ENCODE measurements at places on chromosomes 6 and 20.

DNA sequence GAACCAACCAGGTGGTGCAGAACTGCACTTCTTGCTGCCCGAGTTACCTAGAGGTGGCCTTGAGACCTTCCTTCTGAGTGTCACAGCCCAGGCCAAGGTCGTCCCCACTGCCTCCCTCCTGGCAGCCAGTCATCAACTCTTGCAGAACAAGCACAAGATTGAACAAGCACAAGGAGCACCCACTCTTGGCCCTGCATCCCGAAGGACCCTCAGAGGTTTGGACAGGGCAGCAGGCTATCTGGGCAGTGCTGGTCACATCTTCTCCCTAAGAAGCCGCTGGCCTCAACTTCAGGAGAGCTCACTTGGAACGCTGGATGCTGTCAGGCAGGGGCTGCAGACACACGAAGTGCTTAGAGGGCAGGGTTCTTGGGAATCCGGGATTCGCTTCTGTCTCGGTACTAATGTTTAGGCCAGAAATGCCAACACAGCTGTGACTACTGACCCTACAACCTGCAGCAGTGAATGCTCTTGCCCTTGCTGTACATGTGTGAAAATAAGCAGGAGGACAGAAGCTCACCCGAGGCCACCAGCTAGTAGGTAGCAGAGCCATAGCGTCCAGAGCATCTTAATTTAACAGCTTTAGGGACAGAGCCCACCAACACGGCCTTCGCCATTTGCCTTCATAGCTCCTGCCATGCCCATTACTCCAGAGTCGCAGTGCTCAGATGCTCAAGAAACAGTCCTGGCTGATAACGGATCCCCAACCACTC lies 4.0 kb upstream of the ACSS1 start:
- no peak for DNase-seq

DNA sequence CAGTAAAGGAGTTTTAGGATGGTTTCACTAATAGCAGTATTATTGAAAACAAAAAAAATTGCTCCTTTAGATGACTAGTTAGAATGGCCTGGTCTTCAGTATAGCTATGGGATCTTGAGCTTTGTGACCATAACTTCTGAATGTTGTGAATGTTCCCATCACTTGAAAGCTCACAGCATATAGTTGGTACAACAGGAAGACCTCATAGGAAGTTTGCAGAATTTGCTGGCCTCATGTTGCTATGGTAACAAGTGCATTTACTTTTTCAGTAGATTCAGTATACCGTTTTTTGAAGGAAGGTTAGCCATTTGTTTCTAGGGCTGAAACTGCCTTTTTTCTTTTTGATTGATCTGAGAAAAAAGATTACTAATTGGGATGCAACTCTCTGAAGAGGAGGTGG lies 8.3 kb downstream of the PHF3 start:
- DNase-seq = no peak

DNA sequence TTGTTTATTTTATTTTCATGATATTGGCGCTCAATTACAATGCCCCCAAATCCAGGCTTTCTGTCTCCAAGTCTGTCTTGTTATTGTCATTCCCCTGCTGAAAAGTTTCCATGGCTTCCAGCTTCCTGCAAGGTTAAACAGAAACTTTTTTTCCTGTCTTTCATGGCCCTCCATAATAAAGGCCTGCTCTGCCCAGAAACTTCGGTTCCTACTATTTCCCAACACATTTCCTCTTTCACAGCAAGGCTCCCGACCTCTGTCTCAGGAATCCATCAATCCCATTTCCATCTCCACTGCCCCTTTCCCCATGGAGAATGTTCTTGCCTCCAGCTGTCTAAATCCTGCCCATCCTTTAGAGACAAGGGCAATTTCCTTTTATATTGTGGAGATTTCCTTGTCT lies 365.2 kb upstream of the JARID2 start:
- no peak for DNase-seq

- DNase-seq = no peak
These were observed 61.0 kb downstream of the TSHZ2 start for GRCh38 chr20:53033176-53033575.

DNA sequence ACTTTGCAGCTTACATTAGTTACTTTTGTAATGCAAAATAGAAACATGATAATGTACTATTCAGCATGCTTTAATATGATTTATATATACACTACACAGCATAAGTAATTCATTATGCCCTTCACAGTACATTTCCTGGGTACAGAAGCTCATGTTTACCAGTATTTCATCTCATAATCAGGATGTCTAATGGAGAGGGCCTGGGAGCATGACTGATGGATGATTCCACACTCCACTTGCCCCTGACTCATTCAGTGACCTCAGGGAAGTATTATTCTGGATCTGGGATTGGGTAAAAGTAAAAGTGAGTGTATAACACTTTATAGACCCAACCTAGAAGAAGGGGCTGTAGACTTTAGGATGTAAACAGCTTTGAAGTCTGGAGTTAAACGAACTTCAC lies 31.4 kb upstream of the BACH2 start:
- DNase-seq = no peak

DNA sequence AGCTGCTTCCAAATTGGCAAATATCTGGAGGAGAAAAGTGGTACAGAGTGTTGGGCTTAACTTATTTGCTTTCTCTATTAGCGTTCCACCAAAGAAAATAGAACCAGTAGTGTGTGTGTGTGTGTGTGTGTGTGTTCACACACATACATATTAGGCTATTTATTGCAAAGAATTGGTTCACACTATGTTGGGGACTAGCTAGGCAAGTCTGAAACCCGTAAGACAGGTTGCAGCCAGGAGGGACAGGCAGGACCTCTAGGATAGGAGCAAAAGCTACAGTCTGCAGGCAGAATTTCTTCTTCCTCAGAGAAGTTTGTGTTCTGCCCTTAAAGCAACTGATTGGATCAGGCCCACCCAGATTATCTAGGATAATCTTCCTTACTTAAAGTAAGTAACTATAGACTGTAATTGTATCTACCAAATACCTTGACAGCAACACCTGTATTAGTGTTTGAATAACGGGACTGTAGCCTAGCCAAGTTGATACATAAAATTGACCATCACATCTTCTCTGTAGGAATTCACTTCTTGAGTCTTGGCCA lies 12.8 kb downstream of the KCTD20 start:
- no peak for DNase-seq

GRCh38 chr6:154491567-154492470 lies 18.7 kb downstream of the CNKSR3 start:
- DNase-seq = no peak

DNA sequence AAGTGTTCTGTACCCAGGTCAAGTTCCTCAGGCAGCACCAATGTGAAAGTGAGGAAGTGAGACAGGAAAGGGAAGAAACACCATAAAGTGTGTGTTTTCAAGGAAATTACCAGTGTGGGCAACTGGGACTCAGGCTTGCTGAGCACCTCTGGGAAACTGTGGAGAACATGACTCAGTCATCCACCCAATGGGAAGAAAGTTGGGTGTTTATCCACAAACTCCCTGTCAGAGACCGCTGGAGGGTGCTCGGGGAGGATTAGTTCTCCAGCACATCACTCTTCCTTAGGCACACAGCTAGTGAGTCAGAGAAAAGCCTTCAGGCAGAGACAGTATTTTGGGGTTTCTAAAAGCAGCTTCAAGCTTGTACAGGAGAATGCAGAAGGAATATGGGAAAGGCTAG lies 93.6 kb downstream of the PCSK2 start:
- no peak for DNase-seq

GRCh38 chr6:123213921-123214320 lies 217.9 kb downstream of the CLVS2 start:
- no peak for DNase-seq

GRCh38 chr6:149961728-149962425 lies 1.9 kb upstream of the ULBP1 start:
- DNase-seq = no peak

DNA sequence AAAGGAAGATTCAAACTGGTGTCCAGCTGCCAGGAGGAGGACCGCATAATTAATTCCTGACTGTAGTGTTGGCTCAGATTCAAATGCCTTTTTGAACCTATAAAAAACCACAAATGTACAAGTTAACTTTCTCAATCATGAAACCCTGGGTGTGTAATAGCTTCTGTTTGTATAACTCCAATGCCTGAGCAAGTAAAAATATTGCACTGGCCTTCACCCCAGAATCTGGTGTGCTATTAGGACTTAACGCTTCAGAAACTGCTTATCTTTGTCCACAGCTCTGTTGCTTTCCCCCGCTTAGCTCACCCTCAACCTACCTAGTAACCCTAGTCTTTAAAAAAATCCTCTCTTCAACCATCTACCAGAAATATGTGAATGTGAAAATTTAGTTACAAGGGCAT lies 119.1 kb upstream of the MAP7 start:
- DNase-seq = no peak

DNA sequence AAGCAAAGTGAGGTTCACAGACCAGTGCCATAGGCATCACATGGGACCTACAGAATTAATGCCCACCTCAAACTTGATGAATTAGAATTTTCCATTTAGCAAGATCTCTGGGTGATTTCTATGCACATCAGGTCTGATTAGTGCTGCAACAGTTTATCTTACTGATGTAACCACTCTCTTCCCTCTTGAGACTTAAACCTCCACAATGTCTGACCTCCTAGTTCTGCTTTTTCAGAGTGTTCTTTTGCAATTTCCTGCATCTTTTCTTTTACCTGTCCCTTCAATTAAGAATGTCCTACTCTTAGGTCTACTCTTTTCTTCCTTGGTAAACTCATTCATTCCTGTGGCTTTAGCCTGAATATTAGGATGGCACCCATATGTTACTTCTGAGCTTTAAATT lies 615.3 kb downstream of the TFAP2A start:
- no peak for DNase-seq

- DNase-seq = no peak
These were observed 4.5 kb upstream of the DEFB126 start for GRCh38 chr20:137668-138490.

- DNase-seq = no peak
These were observed 73.9 kb downstream of the RAMACL start for GRCh38 chr6:166512567-166512966.

DNA sequence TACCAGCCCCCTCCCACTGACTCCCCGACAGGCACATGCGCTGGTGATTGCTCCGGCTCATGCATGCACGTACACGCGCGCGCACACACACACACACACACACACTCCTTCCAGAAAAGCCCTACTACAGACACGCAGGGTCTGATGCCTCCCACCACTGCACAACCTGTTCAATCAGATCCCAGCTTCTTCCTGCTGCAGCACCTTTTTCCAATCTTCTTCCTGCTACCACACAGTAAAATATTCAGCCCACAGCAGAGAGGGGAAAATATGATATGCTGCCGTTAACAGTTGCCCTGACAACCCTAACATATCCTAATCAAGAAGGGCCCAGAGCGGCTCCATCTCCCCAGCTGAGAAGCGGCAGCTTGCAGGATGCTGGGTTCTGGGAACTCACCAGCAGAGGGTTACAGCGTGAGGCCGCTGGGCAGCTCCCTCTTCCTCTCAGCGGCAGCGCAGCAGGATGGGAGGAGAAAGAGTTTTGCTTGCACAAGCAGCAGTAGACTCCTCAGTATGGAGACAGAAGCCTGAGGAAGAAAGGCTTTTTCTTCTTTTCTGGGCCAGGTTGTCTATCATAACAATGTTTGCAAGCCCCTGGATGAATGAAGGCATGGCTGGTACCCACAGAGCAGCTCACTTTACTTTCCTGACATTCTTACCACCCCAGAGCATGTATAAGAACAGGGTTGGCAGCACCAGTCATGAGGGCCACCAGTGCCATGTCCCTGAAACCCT lies 23.9 kb downstream of the MAP7 start:
- DNase-seq = no peak

GRCh38 chr6:119891644-119892043 lies 542.1 kb upstream of the MAN1A1 start:
- DNase-seq = no peak

DNA sequence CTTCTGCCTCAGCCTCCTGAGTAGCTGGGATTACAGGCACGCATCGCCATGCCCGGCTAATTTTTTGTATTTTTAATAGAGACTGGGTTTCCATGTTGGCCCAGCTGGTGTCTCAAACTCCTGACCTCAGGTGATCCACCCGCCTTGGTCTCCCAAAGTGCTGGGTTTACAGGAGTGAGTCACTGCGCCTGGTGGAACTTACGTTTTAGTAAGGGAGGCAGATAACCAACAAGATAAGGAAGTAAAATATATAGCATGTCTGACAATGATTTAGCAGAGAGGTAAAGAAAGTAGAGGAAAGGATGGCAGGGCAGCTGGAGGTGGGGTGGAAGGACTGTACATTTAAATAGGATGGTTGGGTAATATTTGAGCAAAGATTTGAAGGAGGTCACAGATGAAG lies 12.8 kb upstream of the MYMX start:
- no peak for DNase-seq

DNA sequence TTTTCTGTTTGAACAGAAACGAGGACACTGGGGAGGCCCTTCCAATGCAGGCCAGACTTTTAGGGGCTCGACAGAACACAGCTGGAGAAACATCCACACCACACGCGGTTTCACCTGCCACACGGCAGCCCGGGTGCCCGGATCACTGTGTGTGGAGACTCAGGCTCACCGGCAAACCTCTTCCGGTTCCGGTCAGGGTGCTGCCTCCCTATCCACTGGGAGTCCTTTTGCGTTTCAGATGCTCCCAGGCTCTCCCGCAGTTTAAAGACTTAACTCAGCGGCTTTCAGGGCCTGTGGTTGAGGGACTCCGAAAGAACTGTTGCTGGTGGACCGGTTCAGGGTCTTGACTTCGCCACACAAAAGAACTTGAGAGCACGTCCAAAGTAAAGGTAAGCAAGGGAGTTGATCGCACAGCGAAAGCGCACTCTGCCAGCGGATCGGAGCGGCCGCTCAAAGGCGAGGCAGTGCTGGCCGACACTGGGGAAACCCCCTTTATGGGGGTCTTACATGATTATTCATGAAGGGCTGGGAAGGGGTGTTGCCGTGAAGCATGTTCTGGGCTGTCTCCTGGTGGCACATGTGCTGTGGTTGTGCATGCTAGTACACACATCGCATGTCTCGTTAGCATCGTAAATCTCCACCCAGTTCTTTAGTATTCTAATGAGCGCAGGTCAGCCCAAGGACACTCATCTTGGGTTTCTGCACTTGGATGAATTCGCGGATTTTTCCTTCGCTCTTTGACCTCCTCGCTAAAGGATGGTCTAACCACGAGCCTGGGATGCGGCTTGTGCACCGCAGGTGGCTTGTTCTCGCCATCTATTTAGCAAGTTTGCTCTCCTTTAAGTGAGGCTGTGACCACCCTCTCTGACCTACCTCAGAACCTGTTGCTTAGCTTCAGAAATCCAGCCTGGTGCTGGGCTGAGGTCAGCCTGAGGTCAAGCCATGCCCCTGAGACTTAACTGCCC lies 180.3 kb downstream of the CDH26 start:
- no peak for DNase-seq

- no peak for DNase-seq
These were observed 11.1 kb upstream of the SNRNP48 start for GRCh38 chr6:7578931-7579330.

DNA sequence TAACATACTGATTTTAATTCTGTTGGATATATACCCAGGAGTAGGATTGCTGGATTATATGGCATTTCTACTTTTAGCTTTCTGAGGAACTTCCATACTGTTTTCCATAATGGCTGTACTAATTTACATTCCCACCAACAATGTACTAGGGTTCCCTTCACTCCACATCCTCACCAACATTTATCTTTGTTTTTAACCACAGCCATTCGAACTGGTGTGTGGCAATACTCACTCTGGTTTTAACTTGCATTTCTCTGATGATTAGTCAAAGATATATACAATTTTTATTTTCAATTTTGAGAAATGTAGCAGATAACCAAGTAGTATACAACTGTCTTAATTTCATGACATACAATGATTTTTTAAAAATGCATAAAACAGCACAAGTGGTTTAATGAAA lies 30.3 kb upstream of the ADGRG6 start:
- DNase-seq = no peak

GRCh38 chr6:107215334-107215733 lies 100.0 kb upstream of the BEND3 start:
- no peak for DNase-seq

- DNase-seq = no peak
These were observed 419.3 kb upstream of the HS3ST5 start for GRCh38 chr6:114762145-114762544.
